ENCODE measurements at places on chromosomes 6 and 20.

DNA sequence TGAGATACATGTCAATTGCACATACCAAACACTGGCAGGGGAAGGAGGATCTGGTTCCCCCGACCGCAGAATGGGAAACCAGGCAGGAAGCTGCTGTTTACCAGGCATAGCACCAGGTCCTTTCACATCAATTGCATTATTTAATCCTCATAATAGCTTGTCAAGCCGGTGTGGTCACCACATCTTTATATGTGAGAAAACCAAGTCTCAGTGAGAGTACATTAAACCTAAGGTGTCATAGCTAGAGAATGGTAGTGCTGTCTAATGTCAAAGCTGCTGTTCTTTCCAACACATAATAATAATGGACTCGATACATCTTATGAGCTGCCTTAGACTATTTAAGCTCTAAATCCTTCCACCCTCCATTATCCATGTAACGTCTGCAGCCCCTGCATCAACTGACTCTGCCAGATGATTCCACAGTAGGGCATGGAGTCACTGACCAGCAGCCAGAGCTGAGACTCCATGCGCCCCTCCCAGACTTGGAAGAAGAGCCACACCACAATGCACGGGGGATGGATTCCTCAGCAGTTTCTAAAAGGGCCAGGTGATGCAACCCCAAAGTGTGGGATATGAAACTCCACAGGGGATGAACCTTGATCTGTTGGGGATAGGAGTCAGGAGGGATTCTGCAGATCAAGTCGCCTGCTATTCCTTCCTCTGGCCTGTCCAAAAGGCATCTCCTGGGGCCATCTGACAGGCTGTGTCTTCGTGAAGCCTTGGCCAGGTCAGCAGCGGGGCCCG lies 71.8 kb downstream of the GPR6 start:
- no peak for DNase-seq

DNA sequence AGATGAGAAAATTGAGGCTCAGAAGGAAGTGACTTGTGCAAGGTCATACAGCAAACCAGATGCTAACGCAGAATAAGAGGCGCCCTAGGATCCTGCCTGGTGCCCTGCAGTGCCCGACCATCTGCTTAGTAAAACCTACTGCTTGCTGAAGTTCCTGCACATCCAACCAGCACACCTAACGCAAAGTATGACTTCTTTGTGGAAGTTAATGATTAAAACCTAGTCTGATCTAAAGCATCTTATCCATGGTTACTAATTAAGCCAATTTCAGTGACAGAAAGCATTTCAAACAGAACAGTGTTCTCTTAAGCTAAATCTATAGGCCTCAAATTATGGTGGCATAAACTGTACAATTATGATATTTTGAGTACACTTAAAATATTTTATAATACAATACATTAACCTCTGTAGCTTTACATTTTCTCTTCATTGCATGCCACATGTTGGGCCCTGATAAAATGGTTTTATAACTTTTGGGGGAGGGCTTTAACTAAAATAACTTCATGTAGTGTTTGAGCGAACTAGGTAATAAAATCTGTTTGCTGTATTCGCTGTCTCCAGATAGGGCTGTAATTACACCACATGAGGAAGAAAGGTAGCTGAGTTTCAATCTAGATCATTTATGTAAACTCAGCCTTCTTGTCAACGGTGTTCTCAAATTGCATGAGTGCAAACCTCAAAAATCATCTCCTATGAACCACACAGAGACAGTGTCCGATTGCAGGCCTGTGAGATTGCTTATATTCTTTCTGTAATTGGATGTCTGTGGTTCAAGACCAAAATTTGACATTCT lies 37.5 kb upstream of the BEND3 start:
- DNase-seq, result no peak

DNA sequence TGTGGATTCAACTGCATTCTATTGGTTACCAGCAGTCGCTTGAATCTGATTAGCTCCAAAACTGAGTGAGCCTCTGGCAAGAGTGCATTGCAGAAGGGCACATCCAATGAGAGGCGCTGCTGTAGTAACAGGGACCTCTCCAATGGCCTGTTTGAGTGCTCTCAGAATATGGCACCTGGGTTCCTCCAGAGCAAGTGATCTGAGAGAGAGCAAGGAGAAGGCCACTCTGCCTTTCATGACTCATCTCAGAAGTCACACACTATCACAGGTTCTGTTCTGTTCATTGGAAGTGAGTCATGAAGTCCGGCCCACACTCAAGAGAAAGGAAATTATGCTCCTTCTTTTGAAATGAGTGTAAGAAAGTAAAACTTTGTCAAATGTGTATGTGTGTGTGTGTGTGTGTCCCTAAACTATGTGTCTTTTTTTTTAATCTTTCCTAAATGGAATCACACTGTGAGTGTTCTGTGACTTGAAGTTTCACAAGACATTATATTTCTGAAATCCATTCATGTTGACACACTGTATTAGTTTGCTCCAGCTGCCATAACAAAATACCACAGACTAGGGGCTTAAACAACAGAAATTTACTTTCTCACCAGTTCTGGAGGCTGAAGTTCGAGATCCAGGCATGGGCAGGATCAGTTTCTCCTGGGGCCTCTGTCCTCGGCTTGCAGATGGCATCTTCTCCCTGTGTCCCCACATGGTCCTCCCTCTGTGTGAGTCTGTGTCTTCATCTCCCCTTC lies 138.3 kb upstream of the CDYL start:
- DNase-seq, result no peak

GRCh38 chr6:119210596-119210995 lies 132.1 kb upstream of the FAM184A start:
- DNase-seq, result no peak

DNA sequence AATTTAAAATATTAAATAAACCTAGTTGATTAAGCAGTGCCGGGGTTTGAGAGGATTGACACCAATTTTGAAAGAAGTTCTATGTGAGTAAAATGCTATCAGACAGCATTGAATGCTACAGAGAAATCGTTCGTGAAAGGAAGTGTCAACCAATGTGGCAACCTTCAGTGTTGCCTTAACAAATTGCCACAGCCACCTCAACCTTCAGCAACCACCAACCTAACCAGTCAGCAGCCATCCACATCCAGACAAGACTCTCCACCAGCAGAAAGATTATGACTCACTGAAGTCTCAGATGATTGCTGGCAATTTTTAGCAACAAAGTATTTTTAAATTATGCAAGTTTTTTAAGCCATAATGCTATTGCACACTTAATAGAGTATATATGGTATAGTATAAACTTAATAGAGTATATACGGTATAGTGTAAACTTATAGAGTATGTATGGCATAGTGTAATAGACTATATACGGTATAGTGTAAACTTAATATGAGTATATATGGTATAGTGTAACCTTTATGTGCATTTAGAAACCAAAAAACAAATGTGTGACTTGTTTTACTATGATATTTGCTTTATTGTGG lies 65.3 kb upstream of the ID4 start:
- no peak for DNase-seq

DNA sequence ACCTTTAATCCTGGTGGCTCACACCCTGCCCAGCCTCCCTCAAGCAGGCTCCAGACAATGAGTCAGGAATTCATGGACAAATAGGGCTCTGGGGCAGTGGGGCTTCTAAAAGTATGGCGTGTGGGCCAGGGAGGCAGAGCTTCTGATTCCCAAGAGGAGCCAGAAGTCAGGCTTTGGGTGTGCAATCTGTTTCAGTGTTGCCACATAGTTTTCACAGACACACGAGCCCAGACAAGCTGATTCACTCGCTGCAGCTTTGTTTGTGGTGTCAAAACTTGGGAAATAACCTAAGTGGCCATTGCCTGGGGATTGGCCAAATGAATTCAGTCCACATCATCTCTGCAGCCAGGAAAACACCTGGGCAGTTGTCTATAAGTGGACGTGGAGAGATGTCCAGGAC lies 9.2 kb downstream of the PEDS1 start:
- DNase-seq, result no peak

DNA sequence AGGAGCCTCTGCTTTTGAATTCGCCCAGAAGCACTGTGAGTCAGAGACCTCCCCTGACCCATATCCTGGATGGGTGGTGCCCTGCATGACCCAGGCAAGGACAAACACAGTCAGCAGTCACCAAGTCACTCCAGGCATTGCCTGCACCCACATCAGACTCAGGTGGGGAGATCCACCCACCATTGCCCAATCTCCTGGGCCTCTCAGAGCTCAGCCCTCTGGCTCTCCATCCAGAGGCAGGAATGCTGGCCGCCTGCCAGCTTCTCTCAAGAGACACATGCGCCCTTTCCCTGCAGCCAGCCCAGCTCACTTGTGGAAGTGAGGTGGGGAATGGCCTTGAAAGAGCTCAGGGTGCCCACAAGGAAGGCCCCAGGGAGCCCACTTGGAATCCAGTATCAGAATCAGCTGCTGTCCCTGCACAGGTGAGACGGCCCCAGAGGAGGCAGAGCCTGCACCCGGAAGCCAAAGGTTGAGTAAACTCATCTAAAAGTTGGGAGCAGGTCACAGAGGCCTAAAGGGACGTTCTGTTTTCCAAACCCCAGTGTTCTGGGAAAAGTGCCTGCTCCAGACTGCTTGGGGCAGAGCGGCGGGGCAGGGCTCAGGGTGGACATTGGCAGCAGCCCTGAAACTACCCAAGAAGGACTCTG lies 129.8 kb downstream of the PREX1 start:
- no peak for DNase-seq

DNA sequence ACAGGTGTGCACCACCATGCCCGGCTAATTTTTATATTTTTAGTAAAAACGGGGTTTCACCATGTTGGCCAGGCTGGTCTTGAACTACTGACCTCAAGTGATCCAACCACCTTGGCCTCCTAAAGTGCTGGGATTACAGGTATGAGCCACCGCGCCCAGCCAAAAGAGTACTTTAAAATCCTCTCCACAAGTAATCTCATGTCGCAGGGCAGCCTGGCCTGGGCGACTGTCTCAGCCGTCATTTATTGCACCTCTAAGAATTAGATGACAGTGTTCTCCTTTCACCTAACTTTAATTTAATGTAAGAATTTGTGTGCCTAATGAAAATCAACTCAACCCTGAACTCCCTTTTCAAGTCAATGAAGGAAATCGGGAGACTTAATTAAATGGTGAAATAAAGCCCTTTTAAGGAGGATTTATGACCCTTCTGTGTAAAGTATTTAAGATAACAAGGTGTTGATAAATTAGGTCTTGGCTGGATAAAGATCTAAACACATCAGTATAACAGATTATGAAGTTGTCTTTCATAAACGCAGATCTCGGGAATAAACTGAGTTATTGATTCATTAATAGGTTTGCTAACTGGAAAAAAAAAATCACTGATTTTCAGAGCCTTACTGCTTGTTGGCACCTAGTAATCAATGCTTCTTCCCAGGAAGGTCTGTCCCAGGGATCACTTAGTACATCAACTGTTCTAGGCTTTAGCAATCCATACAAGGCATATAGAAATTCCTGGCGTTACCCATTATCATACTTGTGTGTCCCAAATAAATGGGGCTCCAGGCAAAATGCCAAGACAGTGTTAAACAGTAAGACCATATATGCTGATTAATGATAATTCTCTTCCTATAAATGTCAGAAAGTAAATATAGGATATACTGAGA lies 209.3 kb downstream of the GMDS start:
- DNase-seq, result no peak

DNA sequence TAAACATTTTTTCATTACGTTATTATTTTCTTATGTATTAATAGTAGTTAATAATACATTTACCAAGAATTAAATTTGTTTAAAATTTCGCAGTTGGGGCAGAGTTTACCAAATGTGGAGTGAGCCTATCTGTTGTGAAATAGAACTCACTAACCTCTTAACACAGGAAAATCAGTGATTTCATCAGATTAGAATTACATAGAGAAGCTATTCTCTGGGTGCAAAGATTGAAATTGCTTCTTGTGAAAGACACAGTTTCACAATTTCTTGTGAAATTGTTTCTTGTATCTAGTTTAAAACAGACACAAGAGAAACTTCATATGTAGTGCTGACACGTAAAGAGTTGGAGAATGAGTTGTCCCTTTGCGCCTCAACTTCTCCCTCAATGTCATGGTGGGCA lies 69.4 kb upstream of the PRL start:
- no peak for DNase-seq

DNA sequence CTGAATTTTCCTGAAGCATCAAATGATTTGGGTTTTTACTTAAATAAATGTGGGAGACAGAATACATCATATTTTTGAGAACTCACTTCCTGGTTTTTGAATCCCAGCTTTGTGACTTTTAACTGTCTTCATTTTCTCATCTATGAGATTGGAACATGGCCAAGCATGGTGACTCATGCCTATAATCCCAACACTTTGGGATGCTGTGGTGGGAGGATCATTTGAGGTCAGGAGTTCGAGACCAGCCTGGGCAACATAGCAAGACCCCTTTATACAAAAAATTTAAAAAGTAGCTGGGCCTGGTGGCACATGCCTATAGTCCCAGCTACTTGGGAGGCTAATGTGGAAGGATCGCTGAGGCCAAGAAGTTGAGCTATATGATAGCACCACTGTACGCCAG lies 122.3 kb downstream of the QKI start:
- no peak for DNase-seq

DNA sequence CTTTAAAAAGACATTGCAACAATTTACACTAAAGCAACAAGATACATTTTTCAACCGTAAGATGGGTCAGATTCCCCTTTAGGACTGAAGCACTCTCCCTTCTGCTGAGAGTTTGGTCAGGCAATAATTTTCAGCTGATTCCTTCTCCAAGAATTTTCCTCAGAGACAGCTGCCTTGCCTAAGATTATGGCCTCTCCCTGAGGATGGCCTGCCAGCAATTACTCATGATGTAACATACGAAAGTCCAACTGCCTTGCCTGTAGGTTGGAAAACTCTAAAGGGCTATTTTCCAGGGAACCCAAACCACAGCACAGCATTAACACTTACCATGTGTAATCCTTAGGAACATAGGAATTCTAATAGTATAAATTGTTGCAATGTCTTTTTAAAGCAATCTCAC lies 229.1 kb upstream of the FLRT3 start:
- DNase-seq, result no peak

DNA sequence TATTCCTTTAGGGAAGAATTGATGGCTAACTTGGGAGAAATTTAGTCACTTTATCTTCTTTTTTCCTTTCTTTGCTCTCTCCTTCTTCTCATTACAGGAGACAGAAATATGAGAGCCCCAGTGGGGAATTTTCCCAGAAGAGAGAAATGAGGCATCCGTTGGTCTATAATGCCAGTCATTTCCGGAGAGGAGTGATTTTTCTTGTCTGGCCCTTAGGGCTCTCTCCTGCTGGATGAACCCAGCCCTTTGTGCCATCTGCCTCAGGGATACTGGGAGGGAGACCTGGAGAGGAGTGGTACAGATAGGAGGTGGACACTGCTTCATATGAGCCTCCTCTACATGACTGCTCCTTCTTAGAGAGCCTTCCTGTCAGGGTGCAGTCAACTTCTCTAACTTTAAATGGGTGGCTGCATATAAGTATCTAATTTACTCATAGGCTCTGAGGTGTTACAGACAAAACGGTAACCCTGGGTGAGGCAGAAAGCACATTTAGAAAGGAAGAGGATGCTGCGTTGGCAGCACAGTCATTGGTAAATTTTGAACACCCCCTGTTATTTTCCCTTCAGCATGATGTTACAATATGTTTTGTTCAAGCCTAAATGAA lies 21.9 kb downstream of the RIMS1 start:
- no peak for DNase-seq

- no peak for DNase-seq
Observed at GRCh38 chr6:170124150-170124549, 166.7 kb downstream of the DLL1 start.

GRCh38 chr6:29465279-29465678 lies 8.3 kb downstream of the OR2H1 start:
- DNase-seq, result no peak

Measured in stimulated activated CD8-positive, alpha-beta memory T cell treated with anti-CD3 and anti-CD28 coated beads, Interleukin-4, amount 100 ng/mL, for 1 hour (primary cell).